Esophagus squamous epithelium (tissue), 5 donors: ENCODE measurements at places on chromosomes 16 and 17.

DNA sequence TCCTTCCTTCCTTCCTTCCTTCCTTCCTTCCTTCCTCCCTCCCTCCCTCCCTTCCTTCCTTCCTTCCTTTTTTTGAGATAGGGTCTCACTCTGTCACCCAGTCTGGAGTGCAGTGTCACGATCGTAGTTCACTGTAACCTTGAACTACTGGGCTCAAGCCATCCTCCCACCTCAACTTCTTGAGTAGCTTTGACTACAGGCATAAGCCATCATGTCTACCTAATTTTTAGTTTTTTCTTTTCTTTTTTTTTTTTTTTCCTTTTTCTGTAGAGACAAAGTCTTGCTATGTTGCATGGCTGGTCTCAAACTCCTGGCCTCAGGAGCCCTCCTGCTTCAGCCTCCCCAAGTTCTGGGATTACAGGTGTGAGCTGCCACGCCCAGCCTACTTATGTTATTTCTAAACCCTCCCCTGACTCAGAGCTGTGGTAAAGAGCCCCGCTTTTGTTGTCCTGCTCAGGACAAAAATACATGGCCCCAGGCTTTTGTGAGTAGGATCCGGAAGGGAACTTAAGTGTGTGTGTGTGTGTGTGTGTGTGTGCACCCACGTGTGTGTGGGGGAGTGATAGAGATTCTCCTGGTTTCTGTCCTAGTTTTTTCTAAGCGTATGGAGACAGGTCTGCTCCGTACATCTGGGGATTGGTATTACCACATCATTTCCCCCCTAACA, 67.1 kb downstream of the PRKCB start:
- no peak for DNase-seq

DNA sequence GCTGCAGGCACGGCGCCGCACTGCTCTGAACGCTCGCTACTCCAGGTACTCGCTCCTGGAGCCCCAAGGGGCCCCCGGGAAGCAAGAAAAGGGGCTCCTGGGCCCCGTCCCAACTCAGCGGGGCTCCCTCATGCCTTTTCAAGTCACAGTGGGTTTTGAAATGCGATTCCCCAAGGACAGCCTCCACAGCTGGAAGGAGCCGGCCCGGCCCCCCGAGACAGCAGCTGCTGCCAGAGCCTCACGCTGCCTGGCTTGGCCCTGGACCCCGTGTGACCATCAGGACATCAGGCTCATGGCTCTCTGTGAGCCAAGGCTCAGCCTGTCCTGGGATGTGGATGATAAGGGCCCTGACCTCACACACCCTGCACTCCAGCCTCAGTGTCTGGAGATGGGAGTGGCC, 80.6 kb downstream of the LMF1 start:
- no peak for DNase-seq

- DNase-seq = no peak
Measured at GRCh38 chr16:69610356-69610755, 44.6 kb downstream of the NFAT5 start.

- no peak for DNase-seq
Measured at GRCh38 chr16:69049603-69050375, 55.7 kb upstream of the HAS3 start.

DNA sequence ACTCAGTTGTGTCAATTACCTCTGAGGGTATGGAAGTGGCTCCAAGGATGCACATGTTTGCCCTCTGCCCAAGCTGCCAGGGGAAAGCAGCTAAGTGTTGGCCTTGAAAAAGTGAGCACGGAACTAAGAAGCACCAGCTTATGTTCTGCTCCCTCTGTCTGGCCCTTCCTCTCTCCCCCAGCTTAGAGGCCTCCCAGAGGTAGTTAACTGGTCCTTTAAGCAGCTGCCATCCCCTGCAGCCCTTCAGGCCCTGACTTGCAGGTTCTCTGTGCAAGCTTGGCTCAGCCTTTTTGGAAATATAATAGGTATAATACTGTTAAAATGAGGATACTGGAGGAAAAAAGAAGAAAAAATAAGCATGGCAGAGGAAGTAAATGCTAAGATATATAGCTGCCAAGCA, 7.0 kb upstream of the UBE2Z start:
- DNase-seq = no peak

DNA sequence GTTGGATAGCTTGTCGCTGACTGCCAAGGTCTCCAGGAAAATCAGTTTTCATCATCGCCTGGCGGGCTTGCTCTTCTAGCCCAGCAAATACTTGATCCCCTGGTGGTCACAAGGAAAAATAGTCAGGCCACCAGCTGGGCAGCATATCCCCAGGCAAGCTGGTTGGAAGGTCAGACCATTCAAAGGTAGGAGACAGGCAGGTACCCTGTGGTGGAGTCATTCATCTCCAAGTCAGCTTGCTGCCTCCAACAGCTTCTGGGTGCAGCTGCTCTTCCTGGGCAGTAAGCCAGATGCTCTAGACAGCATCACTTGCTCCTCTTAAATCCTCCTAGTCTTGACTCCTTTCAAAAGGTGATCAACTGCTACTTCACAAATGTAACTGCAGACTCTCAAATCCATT, 16.0 kb downstream of the ZNF821 start:
- DNase-seq = no peak

- no peak for DNase-seq
Measured at GRCh38 chr17:27552276-27552732, 78.7 kb upstream of the LGALS9 start.

- no peak for DNase-seq
Measured at GRCh38 chr17:74176546-74177001, 26.9 kb upstream of the RPL38 start.

GRCh38 chr17:62713086-62713881, 85.8 kb downstream of the MRC2 start:
- no peak for DNase-seq

GRCh38 chr17:15180121-15180561, 85.0 kb downstream of the PMP22 start:
- DNase-seq = no peak

GRCh38 chr17:33487187-33487879, 194.2 kb upstream of the ASIC2 start:
- no peak for DNase-seq

DNA sequence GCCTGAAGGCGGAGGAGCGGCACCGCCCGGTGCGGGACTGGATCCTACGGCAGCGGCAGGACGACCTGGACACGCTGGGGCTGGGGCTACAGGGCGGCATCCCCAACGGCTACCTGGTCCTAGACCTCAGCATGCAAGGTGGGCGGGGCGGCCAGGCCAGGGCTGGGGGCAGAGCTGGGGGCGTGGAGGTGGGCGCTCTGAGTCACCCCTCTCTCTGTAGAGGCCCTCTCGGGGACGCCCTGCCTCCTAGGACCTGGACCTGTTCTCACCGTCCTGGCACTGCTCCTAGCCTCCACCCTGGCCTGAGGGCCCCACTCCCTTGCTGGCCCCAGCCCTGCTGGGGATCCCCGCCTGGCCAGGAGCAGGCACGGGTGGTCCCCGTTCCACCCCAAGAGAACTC, 7.9 kb downstream of the MSLN start:
- DNase-seq = no peak

- no peak for DNase-seq
Measured at GRCh38 chr16:3101841-3102470, 2.9 kb upstream of the ZSCAN10 start.

DNA sequence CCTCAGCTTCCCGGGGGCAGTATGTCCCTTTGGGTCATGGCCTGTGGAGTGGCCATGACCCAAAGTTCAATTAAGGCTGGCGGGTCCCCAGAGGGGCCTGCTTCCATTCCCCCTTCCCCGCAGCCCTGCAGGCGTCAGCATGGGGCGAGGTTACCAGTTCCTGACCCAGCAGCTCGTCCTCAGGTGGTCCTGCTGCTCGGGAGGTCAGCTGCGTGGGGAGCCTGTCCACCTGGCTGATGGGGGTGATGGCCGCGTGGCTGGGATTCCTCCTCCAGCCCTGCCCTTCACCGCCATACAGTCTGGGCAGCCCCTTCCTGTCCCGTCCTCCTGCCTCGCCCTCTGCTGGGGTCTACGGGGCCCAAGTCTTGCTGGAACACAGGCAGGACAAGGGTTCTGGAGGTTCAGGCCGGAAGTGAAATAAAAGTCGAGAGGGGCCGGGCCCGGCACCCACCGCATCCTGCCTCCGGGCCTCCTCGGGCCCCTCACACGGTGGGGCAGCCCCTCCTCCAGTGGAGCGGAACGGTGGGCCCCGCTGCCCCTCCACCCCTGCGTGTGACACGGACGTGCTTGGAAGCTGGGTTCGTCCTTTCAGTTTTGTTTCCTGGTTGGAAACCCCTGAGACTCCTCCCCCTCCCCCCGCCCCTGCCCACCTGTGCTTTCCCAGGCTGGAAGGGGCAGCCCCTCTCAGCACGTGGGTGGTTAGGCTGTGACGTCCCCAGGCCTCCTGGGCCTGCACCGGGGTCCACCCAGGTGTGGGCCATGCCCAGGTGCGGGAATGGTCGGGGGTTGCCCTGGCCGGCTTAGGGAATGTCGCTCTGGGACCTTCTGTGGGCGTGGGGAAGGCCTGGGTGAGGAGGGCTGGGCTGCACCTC, 6.8 kb downstream of the UBALD2 start:
- no peak for DNase-seq

DNA sequence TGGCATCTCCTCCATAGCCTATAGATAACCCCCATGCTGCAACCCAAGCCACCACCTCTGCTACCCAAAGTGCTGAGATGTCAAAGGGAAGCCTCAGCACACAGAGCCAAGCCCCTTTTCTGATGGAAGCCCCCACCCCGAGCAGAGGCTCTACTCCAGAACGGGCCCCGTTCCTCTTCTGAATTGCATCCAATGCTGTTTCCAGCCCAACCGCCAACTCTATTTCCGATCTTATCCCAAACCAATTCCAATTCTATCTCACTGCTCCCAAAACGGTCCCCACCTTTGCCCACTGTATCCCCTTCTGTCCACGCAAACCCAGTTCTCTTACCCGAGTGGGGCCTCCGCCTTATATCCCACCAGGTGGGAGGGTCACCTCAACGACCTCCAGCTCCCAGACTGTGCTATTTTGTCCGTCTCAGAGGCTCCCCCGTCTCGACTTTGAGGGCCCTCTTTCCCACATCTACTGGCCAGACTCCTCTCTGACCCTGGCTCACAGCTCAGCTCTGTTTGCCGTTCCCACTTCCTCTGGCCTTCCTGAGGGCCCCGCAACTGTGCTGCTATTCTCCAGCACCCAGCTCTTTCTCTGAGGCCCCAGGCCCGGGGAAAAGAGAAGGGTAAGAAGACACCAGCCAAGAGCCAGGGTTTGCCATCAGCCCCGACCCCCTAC, 487 bp downstream of the SRL start:
- DNase-seq = no peak

DNA sequence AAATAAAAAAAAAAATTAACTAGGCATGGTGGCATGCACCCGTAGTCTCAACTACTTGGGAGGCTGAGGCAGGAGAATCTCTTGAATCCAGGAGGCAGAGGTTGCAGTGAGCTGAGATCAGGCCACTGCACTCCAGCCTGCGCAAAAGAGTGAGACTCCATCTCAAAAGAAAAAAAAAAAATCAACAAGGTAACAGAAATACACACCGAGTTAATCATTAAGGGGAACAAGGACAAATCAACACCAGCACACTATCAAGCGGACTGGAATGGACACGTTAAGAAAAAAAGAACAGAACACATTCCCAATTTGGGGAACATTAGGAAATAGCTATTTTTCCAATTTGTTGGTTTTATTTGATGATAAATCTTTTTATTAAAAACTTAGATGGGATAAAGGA, 28.4 kb upstream of the GLG1 start:
- no peak for DNase-seq

- no peak for DNase-seq
Measured at GRCh38 chr16:80883159-80883642, 78.8 kb upstream of the CDYL2 start.

- DNase-seq = no peak
Measured at GRCh38 chr17:74274060-74274708, at the start of gene DNAI2. Gene DNAI2 (plus strand): TSS chr17:74274234. CDS start chr17:74281818, 7,584 bp downstream.

- DNase-seq = no peak
Measured at GRCh38 chr16:57994778-57995177, 5.7 kb downstream of the ZNF319 start.

DNA sequence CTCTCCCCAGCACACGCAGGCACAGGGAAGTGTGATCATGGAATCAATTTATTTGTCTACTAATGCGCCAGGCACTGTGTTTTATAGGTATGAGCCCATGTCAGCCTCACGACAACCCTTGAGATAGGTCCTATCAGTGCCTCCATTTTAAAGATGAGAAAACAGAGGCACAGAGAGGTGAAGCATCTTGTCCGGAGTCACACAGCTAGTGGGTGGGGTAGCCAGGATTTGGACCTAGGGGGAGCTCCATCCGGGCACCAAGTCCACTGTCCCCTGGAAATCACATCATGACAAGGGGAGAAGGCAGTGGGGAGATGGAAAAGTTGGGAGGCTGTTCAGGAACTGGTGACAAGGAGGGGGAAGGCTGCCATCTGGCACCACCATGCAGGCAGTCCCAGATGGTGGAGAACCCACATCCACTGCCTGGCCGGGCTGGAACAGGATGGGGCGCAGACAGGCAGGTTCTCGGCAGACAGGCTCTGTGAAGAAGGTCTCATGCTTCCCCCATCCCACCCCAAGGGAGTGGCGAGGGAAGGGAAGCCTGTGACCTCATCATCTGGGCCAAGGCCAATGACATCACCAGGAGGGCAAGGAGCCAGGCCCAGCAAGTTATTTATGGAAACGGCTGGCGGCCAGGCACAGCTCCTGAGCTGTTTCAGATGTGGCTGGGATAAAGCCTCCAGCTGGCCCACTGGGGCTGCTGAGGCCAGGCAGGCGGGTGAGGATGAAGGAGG, 126.0 kb upstream of the SDK2 start:
- DNase-seq = no peak

- DNase-seq = no peak
Measured at GRCh38 chr16:1428511-1428910, 2.4 kb upstream of the PERCC1 start.

DNA sequence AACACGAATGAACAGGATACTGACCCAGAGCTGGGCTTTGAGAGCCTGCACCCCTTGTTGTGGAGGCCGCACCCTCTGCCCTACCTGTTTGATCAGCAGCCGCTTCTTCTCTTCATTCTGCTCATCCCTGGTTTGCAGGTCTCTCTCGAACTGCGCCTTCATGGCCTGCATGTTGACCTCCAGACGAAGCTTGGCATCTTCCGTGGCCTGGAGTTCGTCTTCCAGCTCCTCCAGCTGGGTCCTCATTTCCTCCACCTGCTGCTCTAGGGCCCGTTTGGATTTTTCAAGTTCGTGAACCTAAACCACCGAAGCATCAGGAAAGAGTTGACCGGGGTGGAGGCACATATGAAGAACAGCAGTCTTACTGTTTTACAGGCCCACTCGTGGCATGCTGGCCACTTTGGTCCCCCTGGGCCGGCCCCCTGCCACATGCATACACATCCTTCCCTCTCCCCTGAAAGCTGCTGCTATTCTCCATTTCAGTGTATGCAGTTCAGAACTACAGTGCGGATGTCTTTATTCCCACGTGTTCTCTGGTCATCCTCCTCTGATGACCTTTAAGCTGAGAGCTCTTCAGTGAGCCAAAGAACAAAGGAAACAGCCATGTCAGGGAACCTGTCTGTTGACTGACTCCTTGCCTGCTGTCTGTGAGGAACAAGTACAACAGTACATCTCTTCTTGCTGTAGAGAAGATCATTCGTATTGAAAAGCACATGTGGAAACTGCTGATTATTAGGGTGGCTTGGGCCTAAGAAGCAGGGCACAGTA, 54.8 kb downstream of the NDEL1 start:
- no peak for DNase-seq

GRCh38 chr16:69537706-69538080, 28.1 kb upstream of the NFAT5 start:
- no peak for DNase-seq

- no peak for DNase-seq
Measured at GRCh38 chr16:55294931-55295342, 29.1 kb upstream of the IRX6 start.

GRCh38 chr16:76023835-76024234, 253.4 kb upstream of the CNTNAP4 start:
- DNase-seq = no peak
